ENCODE measurements at places on chromosomes 1 and 21.

- no peak for DNase-seq
Measured at GRCh38 chr1:162200096-162200847, 130.8 kb downstream of the NOS1AP start.

GRCh38 chr1:151982300-151983005 is 11.2 kb downstream of the S100A10 start:
- DNase-seq: no peak

GRCh38 chr1:26521669-26522030 is 7.9 kb upstream of the RPS6KA1 start:
- DNase-seq: no peak

GRCh38 chr1:195733826-195734225 is 874.4 kb downstream of the KCNT2 start:
- no peak for DNase-seq

- no peak for DNase-seq
Measured at GRCh38 chr1:37472994-37473393, 1.4 kb upstream of the ZC3H12A start.

DNA sequence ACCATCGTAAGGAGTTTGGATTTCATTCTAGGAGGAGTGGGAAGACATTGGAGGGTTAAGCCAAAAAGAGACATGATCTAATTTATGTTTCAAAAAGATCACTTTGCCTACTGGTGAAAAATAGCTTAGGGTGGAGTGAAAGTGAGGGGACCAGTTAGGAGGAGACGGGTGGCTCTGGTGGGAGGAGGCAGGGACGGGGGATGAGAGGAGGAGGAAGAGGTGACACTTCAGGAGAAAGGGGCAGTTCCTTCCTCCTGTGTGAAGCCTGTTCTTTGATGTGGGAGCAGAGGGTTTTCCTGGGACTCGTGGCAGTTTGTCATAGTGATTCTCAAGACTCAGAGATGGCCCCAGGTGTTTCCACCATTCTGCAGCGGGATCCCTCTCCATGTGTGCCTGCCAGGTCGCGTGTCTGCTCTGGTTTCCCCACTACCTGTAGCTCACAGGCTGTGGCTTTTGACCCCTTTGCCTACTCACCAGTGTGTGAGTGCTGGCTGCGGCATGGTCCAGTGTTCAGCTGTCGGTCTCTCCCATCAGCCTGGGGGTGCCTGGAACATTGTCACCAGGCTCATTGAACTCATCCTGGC is 102.4 kb downstream of the CNIH3 start:
- no peak for DNase-seq

DNA sequence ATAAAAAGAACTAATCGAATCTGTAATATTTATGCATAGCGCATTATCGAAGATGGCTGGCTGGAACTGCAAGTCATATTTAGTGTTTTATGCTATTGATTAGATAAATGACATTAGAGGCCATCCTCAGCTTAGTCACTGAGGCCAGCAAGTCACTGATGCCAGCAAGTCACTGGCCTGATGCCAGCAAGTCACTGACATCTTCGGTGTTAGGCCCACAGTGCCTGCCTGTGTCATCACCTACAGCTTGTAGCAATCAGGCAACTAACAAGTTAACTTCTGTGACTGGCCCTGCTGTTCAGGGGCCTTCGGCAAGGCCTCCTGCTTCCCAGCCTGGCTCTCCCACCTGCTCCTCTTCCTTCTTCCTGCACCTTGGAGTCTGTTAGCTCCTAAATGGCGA is 65.6 kb upstream of the SCCPDH start:
- DNase-seq: no peak

- DNase-seq: no peak
Measured at GRCh38 chr1:210736713-210737112, 397.2 kb downstream of the KCNH1 start.

DNA sequence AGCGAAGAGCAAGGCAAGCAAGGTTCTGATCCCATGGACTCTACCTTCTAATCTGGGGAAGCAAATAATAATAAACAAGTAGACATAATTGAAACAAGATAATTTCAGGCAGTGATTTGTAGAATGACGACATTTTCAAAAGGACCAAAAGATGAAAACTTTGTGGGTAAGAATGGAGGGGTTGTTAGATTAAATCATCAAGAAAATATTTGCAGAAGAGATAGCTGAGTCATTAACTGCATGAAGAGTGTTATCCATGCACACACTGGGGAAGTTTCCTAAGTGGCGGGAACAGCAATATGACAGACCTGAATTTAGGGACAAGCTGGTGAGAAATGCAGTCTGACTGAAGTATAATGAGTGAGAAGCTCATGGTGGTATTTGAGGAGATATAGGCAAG is 583.1 kb upstream of the RGS18 start:
- DNase-seq: no peak

All from PC-9 (cell line).